ENCODE measurements at places on chromosomes 4 and X. TPM values are rescaled to one million over a fixed set of nuclear protein-coding genes. Genes with fewer than 3 reads are reported as not detected.

DNA sequence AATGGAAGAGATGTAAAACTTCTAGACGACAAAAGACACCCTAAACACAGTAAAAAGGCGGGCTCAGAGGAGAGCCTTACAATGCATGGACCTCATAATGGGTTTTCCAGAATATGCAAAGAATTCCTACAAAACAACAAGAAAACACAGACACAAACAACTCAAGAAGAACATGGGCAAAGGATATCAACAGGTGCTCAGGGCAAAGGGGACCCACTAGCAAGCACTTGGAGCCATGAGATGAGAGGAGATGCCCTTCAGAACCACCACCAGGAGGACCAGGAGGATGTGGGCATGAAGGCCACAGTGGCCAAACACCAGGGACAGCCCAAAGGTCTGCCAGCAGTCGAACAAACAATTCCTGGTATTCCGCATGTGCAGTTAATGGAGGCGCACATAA lies 17.2 kb downstream of the PDZD4 start:
- no peak for DNase-seq

IL9R gene
- total RNA-seq, result not detected

- no peak for DNase-seq
Measured at GRCh38 chrX:3771766-3772165, 58.3 kb upstream of the PRKX start.

DNA sequence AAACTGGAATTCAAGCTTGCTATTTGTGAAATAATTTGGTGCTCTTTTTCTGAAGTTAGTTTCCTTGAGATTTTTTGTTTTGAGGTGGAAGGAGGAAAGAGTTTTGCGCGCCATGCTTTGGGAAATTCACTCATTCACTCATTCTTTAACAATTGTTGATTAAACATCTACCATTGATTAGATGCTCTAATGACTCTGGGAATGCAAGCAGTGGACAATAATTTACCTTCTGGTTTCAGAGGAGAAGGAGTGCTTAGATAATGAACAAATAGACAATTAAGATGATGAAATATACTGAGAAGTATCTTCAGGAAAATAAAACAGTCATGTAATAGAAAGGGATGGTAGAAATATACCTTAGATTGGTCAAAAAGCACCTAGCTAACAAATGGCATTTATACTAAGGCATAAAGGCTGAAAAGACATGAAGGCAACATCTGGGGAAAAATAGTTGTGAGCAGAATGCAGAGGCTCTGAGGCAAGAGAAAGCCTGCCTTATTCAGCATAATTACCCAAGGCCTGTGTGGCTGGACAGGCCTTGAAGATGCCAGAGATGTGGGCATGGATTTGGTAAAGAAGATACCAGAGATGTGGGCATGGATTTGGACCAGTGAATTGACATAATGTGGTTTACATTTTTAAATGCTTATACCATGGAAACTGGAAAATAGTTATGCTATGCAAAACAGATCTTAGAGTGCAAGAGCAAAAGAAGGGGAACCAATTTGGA lies 2.7 kb upstream of the COMMD8 start:
- no peak for DNase-seq

DNA sequence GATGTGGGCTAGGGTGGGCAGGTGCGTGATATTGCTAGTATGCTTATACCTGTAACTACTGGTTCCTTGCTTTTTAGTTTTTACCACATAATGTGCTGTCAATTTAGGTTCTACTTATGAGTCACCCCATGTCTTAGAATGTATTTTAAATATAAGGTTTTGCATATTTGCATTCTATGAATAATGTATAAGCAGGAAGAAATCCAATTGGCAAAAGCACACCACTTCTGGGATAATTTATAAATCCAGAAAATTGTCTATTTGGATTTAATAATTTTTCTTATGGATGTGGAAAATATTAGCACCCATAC lies 421.6 kb downstream of the PCDH7 start:
- no peak for DNase-seq

- DNase-seq, result no peak
Measured at GRCh38 chrX:22186165-22186564, 86.5 kb upstream of the CBLL2 start.

ZAR1 gene
- total RNA-seq, result not detected

DNA sequence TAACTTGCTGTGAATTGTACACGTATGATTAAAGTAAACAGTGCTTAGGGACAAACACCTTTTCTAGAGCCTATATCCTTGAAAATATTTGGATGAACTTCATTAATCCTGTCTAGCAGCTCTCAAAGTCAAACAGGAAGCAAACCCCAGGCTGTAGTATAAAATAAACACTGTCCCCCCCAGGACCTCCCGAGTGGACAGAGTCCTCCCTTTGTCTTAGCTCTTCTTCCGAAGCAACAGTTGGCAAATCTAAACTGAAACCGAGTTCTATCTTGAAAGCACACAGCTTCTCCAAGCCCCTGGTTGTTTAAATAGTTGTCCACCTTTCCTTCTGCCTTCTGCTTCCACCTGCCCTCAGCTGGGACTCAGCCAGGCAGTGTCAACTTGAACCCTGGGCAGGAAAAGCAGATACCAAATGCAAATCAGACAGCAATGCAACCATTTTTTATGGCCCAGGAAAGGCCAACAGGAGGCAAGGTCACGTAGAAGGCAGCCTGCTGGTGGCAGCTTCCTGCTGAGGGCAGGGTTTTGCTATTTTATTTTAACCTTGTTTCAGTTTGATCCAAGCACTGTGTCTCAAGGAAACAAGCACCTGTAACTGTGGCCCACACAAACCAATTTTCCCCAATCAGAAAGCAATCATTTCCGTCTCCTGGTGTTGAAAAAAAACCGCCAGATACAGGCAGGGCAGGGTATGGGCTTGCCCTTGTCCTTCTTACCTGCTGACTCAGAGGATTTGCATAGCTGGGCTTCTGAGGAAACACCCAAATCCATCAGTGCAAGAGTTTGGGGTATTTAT lies 110.3 kb upstream of the KIT start:
- no peak for DNase-seq

Data from left cardiac atrium (tissue), 4 donors.